ENCODE measurements at places on chromosomes 11 and 22.

GRCh38 chr22:39282645-39283321, 36.6 kb downstream of the RPL3 start:
- DNase-seq: no peak

DNA sequence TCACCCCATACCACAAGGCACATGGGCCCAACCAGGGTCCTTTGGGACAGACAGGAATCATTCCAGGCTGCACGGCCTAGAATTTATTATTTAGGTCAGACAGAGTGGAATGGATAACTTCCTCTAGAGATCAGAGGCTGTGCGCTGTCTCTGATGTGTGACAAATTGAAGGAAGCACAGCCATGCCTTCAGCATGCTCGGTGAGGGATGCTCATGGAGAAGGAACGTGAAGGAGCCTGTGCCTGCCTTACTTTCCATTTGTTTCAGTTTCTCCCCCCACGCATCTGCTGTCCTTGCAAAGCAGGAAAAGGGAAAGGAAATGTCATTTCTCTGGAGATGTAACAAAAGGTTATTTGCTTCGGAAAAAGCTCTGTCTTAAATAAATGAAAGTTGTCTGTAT, 644.1 kb downstream of the OPCML start:
- peak; percentile 25 for DNase-seq

DNA sequence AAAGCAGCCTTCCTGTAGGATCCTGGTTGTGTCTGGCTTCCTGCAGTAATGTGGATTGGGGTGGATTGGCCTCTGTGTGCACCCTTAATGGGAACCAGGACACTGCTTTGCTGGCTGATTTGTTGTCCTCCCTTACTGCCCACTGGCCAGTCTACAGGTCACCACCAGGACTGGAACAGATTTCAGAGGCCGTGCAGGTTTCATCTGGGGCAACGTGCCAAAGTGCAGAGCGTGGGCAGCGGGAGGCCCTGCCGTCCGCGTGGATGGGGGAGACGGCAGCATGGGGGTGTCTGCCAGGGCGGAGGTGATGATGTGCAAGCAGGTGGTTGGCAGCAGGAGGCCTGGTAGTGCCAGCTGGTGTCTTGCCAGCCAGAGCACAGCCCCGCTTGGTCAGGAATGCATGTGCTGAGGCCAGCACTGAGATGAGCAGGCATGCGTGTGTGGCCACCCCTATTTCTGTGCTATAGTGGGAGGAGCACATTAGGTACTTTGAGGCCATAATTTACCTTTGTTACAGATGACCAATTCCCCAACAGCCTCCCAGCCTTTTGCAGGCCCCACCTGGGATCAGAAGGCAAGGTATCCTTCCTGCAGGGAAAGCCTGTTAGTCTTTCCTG, 24.3 kb downstream of the BCR start:
- no peak for DNase-seq

DNA sequence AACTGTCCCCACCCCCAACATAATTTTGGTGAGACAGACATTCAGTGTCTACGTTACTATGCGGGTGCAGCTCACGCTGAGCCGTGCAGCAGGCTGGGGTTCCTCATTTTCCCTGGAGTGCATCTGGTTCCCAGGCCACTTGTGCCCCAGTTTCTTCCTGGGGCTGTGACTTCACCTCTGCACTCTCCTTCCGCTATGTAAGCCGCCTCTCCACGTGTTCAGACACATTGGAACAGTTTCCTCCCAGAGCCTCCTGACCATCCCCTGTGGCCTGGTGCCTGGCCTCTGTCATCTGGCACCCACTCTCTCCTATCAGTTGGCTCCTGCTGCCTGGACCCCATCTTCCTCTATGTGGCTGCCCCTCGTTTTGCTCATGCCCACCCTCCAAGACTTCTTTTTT, 46.2 kb upstream of the A4GALT start:
- DNase-seq: no peak

DNA sequence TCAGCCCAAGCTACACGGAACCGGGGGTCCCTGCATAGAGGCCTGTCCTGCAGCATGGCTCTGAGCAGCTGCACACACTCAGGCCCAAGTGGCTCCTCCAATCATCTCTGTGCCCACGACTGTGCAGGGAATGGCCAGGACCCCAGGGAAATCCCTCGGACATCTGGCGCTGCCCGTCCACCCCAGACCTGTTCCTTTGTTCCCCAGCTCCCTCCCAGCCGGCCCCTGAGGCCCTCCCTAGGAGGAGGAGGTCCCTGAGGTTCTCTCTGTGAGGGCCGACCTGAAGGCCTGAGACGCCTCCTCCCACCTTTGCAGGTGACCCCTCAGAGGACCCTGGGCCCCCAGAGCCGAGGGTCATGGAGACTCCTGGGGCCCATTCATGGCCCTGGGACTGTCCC, 1.1 kb downstream of the MLC1 start:
- DNase-seq: no peak

GRCh38 chr22:26298605-26299310, 129.5 kb downstream of the SEZ6L start:
- DNase-seq: no peak

DNA sequence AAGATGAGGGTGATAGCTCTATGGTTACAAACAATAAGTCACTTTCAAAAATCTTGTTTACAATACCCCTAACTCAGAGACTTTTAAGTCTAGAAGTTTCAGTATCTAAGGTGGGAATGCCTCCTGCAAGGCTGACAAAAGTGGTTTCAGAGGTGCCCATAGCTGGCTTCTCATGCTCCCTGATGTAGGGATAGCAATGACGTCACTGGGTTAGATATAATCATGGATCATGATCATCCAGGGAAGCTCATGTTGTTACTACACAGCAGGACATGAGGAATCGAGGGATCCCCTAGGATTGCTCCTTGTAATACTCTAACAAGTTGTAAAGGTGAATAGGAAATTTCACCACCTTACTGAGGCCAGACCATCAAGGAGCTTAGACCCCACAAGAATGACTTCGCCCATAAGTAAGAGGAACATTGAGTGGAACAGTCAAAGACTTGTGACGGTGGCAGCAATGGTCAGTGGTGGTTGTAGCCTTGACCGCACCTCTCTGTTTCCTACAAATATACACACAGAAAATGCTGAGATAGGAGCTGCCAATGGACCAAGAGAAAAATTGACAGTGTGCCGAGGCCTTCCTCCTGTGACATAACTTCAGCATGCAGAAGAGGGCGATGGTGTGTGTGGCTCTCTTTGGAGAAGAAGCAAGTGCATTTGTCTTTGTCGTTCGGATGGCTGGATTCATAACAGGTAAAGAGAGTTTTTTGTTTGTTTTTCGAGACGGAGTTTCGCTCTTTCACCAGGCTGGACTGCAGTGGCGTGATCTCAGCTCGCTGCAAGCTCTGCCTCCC, 15.6 kb downstream of the APOL4 start:
- no peak for DNase-seq

DNA sequence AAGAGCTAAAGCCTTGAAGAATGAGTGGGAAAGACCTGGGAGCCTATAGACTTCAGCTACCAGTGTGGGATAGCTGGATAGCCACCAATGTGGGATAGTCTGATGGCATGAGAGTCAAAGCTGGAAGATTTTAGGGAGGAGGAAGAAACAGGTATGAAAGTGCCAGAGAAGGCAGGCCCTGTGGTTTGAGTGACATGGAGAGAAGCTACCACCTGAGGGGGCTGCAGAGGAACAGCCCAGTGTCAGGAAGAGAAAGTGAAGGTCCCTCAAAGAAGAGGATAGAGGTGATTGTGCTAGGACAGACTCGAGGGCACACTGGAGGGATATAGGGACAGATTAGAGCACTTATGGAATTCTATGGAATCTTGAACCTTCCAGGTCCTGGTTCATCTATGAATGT, 23.1 kb upstream of the PAX6 start:
- no peak for DNase-seq

DNA sequence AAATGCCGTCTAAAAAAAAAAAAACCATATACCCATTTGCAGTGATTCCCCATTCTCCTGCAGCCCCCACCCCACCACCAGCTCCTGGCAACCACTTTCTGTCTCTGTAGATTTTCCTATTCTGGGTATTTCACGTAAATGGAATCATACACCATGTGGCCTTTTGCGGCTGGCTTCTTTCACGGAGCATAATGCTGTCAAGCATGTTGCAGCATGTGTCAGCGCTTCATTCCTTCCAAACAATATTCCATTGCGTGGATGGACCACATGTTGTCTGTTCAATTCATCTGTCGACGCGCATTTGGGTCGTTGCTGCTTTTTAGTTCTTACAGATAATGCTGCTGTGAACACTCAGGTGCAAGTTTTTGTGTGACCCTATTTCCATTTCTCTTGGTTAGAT, 14.8 kb upstream of the EMID1 start:
- peak; percentile 21 for DNase-seq

GRCh38 chr11:105622016-105622415, 12.1 kb downstream of the GRIA4 start:
- DNase-seq: peak; percentile 46
